ENCODE measurements at places on chromosomes 6 and 20.

DNA sequence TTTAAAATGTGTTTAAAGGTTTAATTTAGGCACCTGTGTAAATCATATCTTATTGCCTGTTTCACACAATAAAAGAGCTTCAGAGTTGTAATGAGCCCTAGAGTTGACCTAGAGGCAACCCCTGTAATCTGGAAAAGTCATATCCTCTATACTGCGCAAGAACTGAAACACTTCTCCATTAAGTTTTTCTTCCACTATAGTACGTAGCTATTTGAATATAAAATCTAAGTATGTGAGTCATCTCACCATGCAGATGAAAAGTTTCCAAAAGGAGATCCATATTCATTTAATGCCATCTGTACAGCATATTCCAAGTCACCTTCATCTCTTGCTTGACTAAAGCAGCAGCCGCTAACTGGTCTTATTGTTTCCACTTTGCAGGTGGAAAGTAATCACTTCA, 26.0 kb upstream of the TAAR1 start:
- DNase-seq, result no peak

DNA sequence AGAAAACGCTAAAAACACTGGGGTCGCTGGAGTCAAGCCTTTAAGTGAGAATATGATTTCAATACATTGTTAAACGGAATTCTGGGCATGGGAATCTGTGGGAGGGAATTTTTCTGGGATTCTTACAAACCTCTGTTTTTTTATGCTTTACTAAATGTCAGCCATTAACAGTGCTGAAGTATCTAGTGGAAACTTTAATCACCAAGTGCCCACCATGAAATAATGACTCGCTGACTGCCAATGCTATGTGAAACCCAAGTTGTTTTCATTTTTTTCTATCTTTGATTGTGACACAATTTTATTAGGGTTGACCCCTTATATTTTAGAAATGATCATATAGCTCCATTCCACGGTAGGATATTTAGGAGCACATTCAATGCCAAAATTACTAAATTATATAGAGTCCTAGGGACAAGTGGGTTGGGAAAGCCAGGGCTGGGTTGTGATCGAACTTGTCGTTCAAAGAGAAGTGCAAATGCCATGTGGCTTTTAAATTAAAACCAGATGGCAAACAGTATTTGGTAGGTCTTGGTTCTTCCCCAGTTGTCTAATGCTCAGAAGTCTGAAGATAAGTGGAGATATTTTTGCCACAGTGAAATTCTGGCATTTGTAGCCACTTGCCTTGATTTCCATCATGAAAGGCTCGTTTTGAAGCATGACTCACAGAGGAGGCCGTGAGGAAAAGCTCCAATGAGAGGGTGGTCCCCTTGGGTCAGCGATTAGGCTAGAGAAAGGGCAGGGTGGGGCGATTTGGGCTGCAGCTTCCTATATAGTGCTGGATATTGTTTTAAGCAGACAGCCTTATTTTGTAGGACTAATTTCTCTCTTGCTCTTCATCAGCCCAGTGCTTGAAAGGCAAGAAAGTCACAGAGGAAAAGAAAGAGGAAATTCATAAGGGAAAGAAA, 254.4 kb upstream of the JAG1 start:
- peak; percentile 68 for DNase-seq

DNA sequence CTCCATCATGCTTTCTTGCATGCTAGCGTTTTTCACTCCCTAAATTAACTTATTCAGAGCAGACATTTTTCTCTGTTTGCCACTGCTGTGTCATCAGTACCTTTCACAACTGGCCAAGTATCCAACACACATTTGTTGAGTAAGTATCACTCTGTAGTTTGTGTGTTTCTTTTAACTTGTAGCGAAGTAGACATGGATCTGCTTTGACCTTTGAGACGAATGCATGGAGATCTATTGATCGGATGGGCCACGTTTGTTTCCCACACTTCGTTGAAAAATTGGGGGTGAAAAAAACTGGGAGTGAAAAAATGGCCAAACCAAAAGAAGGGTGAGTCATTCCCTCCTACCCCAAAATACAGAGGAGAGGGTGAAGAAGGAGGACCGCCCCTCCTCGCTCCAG, 12.9 kb upstream of the SLC9A8 start:
- no peak for DNase-seq

- DNase-seq, result no peak
These were observed 17.8 kb upstream of the COL19A1 start for GRCh38 chr6:69848552-69848951.

GRCh38 chr6:159444056-159444760, 248.8 kb downstream of the SOD2 start:
- DNase-seq, result no peak

GRCh38 chr20:44394702-44395460, 39.4 kb downstream of the HNF4A start:
- DNase-seq, result no peak

GRCh38 chr6:29941016-29941415, 1.3 kb upstream of the HLA-A start:
- peak; percentile 37 for DNase-seq

DNA sequence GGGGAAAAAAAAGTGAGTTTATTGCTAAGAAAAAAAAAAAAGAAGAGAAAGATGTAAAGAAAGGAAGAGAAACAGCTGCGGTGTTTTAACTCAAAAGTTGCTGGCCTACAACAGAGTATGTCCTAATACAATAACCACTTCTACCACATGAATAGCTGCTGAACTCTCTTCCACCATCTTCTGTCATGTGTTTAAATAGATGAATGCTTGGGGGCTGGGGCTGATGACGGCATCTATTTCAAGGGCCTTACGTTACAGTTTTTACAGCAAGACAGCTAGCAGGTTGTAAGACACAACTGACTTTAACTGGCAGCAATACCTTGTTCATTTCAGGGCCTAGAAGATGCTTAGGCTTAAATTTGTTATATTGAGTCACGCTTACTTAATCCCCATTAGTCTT, 50.4 kb downstream of the MAP3K7 start:
- no peak for DNase-seq

GRCh38 chr20:44666066-44666465, 14.6 kb upstream of the ADA start:
- DNase-seq, result no peak

GRCh38 chr6:14037402-14038277, 79.9 kb upstream of the CD83 start:
- peak; percentile 86 for DNase-seq

DNA sequence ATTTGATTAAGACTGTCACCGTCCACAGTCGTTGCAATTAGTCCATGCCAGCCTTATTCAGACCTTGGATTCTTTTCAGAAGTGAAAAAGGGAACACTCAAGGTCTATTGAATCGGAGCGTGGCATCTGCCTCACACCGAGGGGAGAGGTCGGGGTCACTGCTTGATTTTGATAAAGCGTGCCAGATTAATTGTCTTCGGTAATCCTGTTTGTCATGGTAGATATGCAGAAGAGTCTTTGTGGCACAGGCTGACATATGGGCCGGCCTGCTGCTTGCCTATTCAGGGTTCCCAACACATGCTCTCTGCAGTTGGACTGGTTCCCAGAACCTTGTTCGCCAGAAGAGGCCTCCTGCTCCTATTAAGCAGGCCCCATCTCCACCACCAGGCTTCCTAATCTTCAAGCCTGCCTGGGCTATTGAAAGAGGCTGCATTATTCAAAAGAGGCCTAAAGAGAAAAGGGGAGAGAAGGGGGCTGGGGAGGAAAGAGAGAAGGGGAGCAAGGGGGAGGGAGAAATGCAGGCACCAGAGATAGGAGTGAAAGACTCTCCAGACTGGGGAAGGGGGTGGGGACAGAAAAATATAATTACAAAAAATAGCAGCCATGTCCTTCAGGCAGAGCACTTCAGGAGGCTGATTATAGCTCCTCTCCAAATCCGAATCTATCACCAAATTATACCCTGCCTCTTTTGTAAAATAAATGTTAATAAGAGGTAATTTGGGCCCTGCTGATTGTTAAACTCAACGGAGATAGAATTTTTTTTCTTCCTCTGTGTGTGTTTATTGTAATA, 611.3 kb downstream of the HDGFL1 start:
- DNase-seq, result peak; percentile 57

DNA sequence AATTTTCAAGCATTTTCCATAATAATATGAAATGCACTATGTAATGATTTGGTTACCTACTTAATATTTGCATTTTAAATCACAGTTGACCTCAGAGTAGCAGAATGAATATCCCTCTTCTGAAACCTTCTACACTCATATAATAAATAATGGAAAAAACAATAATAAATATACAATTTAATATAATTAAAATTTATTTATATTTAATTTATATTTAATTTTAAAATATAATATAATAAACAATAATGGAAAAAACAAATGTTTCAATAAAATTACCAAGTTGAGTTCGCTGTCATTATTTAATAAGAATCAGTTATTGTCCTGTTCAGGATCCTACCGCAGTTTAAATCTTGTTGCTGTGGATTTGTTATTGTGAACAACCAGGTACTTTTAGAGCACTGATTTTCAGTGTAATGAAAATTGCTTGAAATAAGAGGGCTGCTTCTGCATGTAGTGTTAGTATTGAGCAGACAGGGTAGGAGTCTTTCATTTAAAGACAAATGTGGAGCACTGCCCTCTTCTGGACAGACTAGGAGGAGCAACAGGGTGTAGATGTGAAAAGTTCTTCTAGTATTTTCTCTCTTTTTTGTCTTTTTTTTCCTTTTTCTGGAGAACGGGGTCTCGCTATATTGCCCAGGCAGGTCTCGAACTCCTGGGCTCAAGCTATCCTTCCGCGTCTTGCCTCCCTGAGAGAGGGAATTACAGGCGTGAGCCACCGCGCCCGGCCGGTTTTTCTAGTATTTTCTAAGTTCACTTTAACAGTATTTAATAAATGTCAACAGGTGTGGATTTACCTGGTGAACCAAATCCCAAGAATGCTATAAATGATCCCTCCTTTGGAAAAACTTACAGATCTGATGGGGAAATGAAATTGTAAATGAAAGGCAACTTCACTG, 13.6 kb downstream of the TRAPPC3L start:
- DNase-seq, result peak; percentile 62

DNA sequence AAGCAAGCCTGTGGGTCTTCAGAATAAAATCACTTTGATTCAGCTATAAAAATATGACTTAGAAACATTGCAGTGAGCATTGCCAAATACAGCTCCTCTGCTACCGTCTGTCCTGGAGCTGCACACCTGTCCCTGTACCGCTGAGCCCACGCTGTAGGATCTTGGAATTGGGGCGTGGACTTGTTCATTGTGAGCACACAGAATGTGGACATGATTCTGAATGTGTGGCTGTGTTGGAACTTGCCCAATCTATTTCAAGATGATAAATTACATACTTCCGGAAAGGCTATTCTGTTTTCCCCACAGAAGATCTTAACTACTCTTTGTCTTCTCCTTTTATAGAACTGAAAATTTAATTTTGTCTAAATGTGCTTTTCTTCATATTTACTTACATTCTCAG, 107.3 kb downstream of the UST start:
- DNase-seq, result no peak

GRCh38 chr6:162868397-162868796, 140.6 kb downstream of the PACRG start:
- DNase-seq, result no peak

DNA sequence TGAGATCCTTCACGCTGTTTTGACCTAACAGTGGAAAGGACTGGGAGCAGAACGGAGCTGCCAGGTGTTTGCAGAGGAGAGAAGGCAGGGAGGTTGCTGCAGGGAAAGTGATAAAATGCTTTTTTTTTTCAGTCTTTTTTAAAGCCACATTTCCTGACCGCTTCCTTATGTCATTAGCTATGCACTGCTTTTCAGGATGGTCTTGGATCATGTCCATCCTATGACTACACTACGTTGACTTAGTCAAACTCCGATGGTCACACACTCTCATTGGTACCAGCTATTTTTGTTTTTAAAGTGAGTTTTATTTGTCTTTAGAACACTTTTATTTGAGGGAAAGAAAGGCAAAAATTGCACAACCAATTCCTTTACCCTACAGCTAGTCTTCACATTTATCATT, 89.2 kb upstream of the EXOC2 start:
- DNase-seq, result peak; percentile 4

DNA sequence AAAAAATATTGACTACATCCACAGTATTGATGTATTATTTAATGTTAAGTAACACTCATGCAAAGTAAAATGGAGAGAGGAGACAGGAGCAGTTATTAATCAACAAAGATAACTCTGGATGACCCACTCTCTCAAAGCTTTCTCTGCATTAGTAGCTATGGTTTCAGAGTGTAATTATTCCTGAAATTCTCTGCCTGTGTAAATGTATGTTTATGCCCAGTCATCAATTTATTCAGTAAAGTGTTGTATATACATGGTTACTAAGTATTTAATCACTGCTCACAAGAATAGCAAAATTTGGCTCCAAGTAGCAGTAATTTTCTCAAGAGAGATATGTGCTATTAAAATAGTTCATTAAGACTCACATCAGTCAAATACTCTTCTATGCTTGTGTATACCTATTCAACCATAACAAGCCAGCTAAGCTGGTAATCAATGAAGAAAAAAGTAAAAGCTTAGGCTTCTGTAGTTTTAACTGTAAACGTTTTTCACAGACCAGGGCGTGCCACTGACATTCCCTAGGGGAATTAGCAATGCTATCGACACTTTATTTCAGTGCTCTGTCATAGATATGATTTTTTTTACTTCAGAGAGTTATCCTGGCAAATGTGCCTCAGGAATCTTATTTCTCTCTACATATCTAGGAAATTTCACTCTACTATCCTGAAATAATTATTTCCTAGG, 54.0 kb upstream of the RAB32 start:
- no peak for DNase-seq

DNA sequence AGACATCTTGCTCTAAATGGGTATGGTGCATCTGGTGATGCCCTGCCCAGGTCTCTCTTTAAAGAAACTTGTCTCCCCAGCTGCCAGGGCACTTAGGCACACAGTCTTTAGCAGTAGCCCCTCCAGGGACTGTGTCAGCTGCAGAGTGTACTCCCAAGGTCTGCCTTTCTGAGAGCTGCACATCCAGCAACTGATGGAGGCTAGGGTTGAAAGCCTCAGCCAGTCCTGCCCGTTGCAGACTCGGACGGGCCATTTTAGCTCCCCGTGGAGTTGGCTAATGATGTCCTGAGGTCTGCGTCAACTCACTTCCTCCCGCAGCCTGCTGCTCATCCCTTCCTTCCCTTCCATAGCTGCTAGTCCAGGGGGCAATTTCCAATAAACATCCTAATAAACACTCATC, 381.8 kb downstream of the PTPRT start:
- DNase-seq, result no peak

GRCh38 chr20:8601542-8601912, 467.4 kb upstream of the PLCB4 start:
- DNase-seq, result no peak

DNA sequence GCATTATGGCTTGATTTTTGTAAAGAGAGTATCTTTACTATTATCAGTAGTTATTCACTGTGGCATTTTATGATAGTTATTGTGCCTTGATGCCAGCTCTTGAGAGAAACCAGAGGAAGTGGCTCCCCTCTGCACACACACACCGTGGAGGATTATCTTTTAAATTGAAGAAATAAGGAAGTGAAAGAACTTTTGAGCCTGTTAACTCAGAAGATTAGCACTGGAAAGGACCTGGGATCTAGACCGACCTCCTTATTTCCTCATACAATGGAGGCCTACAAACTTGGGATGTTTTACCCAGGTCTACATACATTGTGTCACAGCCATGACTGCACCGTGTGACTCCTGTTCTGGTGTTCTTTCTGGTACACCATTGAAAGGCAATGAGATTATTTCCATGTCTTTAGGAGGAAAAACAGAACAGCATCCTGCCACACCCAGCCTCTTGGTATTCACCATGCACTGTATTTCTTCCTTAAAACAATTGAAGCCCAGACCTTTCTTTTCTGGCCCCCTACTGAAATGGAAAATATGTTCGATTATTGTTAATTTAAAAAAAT, 40.6 kb downstream of the HECA start:
- DNase-seq, result no peak

- DNase-seq, result no peak
These were observed 94.6 kb downstream of the GPR63 start for GRCh38 chr6:96742702-96743101.

All from EL (cell line).